NCI-H774 (cell line): ENCODE measurements at places on chromosomes 12 and 14.

DNA sequence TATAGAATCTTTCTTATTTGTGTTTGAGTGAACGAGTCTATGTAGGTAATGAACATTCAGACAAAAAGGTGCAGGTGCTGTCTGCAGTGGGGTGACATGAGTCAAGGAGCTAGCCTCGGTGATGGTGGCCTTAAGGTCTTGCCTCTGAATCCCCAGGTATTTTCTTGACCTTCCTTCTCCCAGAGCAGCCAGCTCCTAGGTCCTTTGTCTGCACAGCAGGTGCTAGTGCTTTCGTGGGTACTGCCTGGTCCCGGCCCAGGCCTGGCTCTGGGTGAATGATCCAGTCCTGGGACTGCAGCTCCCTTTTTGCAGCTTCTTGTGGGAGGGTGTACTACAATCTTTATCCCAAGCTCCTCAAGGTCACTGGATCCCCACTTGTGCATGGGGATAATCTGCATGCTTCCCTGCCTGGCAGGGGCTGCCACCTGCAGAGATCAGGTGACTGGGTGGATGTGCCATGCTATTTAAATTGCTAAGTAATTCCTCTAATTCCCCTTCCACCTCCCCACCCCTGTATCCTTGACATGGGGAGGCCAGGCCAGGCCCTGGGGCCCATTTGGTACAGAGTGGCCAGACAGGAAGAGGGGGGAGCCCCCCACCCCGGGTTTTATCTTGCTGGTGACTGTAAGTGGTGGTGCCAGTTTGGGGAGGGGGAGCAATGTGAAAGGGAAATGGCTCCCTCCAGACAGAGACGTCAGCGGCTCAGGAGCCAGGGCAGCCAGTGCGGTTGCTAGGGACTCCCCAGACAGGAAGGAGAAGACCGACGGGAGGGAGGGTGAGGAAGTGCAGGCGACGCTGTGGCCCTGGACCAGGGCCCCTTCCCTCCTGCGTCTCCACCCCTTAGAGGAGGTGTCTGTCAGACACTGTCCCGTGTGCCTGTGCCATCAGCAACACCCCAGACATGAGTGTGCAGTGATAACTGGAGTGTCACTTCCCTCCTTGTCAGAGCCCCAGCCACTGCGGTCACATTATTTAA lies 6.7 kb downstream of the VASH1 start:
- DNase-seq: no peak

DNA sequence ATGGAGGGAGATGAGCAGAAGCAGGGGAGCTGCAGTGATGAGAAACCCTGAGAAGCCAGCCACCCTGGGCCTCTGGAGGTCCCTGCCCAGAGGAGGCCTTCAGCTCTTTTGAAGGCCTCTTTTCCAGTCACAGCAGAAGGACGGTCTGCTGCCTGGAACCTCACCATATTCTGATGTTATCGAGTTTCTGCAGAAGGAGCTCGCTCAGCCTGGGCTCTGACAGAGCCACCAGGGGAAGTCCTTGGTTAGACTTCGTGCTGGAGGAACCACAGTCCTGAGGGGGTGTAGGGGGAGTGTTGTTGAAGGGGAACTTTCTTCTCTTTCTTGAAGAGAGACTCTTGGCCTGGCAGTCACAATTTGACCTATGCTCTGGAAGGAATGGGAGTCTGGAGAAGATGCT lies 25.1 kb upstream of the BATF start:
- no peak for DNase-seq

GRCh38 chr14:85439696-85440328 lies 90.1 kb upstream of the FLRT2 start:
- no peak for DNase-seq

- no peak for DNase-seq
Measured at GRCh38 chr12:8449355-8449859, 6.4 kb upstream of the CLEC6A start.

- DNase-seq: no peak
Measured at GRCh38 chr12:40153432-40153831, 47.6 kb upstream of the SLC2A13 start.

- no peak for DNase-seq
Measured at GRCh38 chr14:104585966-104586697, 6.6 kb downstream of the C14orf180 start.

GRCh38 chr14:81068176-81068782 lies 112.9 kb downstream of the TSHR start:
- DNase-seq: no peak

GRCh38 chr12:4027412-4027811 lies 154.2 kb upstream of the PARP11 start:
- DNase-seq: no peak

GRCh38 chr14:55540847-55541773 lies 38.9 kb upstream of the KTN1 start:
- DNase-seq: no peak

GRCh38 chr14:66575014-66575413 lies 67.1 kb downstream of the GPHN start:
- DNase-seq: no peak

DNA sequence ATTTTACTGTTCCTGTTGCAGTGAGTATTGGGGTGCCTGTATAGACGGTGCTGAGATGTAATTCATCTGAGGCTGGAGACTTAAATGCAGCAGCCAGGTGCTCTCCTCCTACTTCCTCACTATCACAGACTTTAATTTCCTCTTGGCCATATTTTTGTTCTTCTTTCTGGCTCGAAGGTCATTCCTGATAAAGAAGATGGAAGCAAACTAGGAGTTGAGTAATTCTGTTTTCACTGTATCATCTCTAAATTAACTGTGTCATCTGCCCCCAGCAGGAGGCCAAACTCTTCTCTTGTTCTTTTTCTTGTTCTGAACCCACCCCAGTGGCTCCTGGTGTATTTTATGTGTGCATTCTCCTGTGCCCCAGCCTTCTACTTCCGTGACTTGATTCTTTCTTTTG lies 141.7 kb upstream of the ARHGAP5 start:
- no peak for DNase-seq

DNA sequence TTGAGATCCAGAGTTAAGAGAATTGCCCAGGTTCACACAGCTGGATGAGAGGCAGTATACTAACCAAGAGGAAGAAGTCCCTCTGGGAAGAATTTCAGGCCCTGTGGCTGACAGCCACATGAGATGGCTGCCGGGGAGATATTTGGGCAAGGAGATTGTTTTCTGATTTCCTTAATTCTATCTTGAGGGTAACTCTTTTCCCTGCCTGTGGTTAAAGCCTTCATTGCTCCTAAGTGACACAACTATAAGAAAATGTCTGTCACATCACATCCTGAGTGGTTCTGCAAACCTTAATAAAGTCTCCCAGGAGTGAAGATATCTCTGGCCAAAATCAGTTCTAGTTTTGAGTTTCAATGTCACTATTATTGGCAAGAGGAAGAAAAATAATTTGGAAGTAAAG lies 9.6 kb downstream of the ARHGDIB start:
- DNase-seq: no peak

GRCh38 chr14:91060351-91061055 lies at the start of gene RPS6KA5:
Gene RPS6KA5, minus strand, starts transcription at chr14:91060641. Its CDS starts 207 bp downstream, at chr14:91060434.
- DNase-seq: peak; percentile 100

- DNase-seq: no peak
Measured at GRCh38 chr12:61894168-61894567, 366.0 kb upstream of the USP15 start.

DNA sequence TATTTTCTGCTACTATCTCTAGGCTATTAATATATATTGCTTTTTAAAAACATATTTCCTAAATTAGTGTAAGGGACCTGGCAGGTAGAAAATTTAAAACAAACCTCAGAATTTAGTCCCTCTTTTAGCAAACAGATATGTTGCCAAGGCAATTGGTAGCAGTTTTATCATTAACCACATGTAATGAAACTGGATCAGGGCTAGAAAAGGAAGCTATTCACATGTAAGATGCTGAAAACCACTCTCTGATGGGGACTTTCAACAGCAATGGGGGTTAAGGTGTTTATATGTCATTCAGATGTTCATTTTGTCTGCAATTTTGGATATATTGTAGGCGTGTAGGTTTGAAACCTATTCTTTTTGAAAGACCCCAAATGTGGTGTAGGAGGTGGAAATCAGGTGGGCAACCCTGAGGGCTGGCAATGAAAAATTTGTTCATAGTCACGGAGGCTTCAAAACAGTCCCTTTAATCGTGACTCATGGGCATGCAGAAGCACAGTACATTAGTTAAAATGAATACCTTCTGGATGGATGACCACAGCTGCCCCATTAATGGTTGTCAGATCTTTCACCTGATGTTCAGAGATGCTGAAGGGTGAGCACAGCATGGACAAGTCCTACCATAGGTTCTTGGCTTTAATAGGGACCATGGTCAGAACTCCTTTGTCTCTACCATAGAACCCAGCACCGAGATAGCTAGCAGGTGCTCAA lies 5.9 kb upstream of the PKP2 start:
- DNase-seq: no peak

DNA sequence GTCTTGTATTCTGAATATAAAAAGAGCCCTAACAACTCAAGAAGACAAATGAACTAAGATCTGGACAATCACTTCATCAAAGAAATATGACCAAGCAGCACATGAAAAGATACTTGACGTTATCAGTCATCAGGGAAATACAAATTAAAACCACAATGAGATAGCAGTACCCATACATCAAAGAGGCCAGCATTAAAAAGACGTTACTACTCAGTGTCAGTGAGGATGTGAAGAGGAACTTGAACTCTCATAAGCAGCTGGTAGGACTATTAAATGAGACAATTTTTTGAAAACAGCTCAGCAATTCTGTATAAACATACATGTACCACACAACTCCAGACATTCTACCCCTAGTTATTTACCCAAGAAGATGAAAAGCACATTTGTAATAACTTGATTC lies 55.9 kb downstream of the FERMT2 start:
- no peak for DNase-seq

DNA sequence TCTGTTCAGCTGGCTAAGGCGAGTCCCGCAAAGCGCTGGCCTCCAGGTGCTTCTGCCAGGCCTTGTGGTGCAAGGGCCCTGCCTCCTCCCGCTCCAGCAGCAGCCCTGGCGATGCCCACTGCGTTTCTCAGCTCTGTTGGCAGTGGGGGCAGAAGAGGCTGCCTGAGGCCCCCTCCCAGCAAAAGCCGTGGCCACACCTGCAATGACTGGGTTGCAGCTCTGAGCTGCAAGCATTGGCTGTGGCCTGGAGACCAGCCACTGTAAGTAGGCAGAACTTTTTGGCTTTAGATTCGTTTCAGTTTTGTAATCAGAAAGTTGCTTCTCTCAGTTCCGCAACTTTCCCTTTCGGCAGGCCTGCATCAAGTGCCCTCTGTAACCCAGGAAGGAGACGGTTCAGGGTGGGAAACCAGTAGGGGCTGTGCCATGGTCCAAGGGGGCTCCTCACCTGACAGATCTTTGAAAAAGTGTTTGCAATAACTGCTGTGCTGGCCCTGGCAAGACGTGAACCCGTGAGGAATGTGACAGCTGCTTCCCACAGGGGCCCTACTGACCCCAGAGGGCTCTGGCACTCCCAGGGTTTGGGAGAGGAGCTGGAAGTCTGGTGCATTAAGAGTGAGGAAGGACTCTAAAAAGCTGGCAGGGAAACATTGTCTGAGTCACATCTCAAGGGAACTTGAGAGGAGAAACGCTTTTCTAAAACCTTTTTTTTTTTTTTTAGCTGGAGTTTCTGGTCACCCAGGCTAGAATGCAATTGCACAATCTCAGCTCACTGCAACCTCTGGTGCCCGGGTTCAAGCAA lies 54.5 kb upstream of the MAX start:
- DNase-seq: no peak

GRCh38 chr12:76422154-76422542 lies 73.9 kb upstream of the BBS10 start:
- DNase-seq: no peak

GRCh38 chr12:57072661-57073060 lies 5.9 kb downstream of the NEMP1 start:
- no peak for DNase-seq

DNA sequence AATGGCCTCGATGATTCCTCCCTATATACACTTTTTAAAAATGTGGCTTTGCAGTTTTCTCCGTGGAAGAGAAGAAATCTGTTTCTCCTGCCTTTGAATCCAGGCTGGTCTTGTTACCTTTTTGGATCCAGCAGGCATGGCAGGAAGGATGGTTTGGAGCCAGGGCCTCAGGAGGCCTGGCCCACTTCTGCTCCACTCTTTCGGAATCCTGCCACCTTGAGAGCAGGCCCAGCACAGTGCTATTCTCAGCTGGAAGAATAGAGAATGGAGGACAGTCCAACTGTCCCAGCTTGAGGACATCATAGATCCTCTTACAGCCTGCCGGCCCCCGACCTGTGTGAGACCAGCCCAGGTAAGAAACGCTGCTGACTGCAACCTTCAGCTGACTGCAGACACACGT lies 421.5 kb downstream of the FUT8 start:
- no peak for DNase-seq

DNA sequence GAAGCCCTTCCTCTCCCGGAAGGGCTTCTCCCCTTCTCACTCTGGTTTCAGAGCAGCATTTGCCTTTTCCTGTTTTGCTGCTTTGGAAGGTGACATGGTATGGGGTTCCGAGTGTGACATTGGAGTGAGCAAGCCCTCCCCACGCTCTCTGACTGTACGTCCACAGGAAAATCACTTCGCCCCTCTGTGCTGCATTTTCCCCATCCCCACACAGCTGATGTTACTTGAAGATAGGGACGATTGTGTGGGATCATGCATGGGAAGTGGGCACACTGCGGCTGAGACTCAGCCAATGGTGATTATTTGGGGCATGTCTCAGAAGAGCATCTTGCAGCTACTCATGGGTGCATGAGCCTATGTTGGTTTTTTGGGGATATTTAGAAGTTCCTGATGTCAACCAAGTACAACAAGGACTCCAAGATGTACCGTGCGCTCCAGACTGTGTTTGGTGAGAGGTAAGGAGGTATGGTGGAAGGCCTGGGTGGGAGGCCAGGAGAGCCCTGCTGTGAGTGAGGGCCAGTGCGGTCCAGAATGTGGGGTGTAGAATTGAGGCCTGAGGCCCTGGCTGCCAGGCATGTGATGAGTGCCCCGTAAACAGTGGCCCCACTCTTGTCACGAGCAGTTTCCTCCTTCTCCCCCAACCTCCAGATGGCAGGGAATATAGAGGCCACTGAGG lies 15.1 kb downstream of the CYP46A1 start:
- DNase-seq: no peak

DNA sequence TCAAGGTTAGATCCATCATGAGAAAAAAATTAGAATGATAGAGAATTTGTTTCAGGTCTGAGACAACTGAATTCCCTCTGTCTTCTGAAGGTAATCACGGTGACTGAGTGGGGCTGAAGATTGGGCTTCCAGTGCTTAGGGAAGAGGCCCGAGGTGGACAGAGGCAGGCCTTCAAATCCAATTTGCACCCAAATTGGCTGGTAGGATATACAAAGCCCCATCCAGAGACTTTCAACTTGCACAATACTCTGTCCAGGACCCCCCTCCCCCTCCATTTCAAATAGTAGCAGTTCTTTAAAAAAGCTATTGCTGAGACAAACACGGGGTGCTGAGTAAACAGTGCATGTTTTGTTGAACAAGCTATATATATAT lies 3.6 kb upstream of the FOXG1 start:
- no peak for DNase-seq
